ENCODE measurements at places on chromosomes 11 and 22. TPM values are rescaled to one million over a fixed set of nuclear protein-coding genes. Genes with fewer than 3 reads are reported as not detected.

GRCh38 chr11:75403037-75403436 is 3.7 kb downstream of the RPS3 start:
- H3K4me1 ChIP-seq = peaks cover 37% of the 10 kb centered on the region
- H3K27ac ChIP-seq = no peak overlapping the region
- no peak overlapping the region for H3K4me3 ChIP-seq
- peaks cover 67% of the 10 kb centered on the region for H3K36me3 ChIP-seq
- no peaks in the 10 kb centered on the region for H3K27me3 ChIP-seq

GRCh38 chr11:93652161-93652597 is 9.3 kb upstream of the CEP295 start:
- no peaks in the 10 kb centered on the region for H3K4me1 ChIP-seq
- no peak overlapping the region for H3K4me3 ChIP-seq
- no peaks in the 10 kb centered on the region for H3K36me3 ChIP-seq
- no peak for DNase-seq
- no peak overlapping the region for H3K27ac ChIP-seq
- H3K27me3 ChIP-seq = peaks cover 33% of the 10 kb centered on the region

- H3K36me3 ChIP-seq = no peaks in the 10 kb centered on the region
- no peak overlapping the region for H3K4me3 ChIP-seq
- peaks cover 48% of the 10 kb centered on the region for H3K4me1 ChIP-seq
Observed at GRCh38 chr11:35376613-35377012, 42.7 kb downstream of the SLC1A2 start.

- DNase-seq = no peak
- no peaks in the 10 kb centered on the region for H3K36me3 ChIP-seq
Observed at GRCh38 chr11:34784318-34784841, 131.8 kb downstream of the APIP start.

DNA sequence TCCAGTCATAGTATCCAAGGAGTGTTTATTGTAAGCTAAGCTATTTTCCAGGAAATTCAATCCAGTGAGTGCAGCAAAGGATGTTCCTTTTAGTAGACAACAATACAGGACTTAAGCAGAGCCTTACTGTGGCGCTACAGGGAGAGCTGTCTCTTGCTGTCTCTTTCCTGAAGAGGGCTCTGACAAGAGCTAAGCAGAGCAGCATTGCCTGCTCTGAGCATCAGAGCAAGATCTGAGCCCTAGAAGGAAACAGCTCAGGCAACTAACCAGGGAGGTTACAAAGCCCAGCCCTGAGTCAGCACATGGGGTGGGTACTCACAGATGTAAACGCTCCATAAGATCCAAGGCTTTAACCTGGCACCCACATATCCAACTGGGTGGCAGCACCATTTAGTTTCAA is 8.0 kb downstream of the LAYN start:
- H3K4me1 ChIP-seq = no peaks in the 10 kb centered on the region
- no peak overlapping the region for H3K4me3 ChIP-seq
- DNase-seq = no peak
- no peak overlapping the region for H3K27ac ChIP-seq

Gene INSC
- 0.25 TPM for total RNA-seq

Gene MED19
- total RNA-seq = 9.4 TPM

DNA sequence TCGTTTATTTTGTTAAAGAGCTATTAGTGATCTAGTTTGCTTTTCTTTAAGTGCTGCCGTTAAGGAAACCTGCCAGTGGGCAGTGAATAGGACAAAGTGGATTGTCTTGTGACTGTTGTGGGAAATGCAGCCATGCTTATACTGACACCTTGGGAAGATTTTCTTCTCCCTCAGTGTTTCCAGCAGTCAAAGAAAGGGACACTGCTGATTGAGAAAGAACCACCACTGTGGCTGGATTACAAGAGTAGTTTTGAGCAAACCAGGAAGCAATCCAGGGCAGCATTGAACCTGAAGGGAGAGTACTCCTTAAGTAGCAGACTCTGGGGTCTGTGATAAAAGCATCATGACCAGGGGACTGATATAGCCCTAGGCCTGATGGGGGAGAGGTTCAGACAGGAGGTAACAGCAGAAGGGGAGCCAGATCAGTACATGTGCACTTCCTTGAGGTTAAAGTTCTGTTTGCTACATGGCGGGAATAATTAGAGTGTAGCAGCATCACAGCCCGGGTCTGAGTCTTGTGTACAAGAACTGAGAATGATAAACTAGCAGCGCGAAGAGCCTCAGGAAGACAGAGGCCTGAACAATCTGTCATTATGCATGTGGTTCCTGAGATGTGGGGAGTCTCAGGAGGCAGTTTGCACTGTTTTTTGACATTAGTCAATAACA is 167.8 kb downstream of the C11orf91 start:
- H3K4me3 ChIP-seq = no peak overlapping the region
- H3K36me3 ChIP-seq = no peaks in the 10 kb centered on the region
- H3K4me1 ChIP-seq = no peaks in the 10 kb centered on the region
- peaks cover 11% of the 10 kb centered on the region for H3K27me3 ChIP-seq

Gene PHF21B
- 0.69 TPM for total RNA-seq

- H3K4me3 ChIP-seq = no peak overlapping the region
- H3K36me3 ChIP-seq = no peaks in the 10 kb centered on the region
- DNase-seq = no peak
- no peak overlapping the region for H3K27ac ChIP-seq
- H3K27me3 ChIP-seq = peaks cover 70% of the 10 kb centered on the region
Observed at GRCh38 chr11:116070520-116070919, 566.3 kb upstream of the CADM1 start.

DNA sequence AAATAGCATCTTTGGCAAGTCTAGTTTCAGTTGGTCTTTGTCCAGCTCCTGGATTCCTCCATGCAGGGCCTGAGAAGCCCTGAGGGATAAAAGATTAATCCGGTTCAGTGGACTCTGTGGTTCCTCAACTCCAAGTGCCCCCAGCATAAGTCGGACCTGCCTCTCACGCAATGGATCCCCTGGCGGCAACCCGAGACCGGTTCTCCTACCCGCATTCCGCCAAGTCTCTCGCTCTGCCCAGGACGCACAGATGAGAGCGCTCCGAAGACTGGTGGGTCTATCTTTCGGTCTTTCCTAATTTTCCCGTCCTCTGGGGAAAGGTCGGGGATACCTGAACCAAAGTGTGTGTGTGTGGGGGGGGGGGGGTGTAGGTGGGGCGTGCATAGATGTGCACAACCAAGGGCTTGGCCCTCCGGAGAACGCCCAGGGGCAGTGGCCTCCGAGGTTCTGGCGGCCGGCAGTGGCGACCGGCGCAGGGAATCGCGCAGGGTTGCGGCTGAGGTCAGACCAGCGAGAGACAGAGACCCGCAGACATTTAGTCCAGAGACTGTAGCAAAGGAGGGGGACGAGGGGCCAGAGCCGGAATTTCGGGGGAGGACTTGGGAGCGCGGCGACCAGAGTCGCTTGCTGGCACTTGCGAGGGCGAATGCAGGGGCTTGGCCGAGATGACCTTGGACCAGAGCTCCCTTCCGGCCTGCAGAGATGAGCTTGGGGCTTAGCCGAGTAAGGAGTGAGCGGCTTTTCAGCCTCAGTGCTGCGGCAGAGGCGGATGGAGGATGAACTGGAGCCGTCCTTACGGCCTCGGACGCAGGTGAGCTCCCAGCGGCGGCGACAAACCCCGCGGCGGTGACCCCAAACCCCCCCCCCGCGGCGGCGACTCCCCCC is 712 bp upstream of the SLC2A11 start:
- H3K36me3 ChIP-seq = no peaks in the 10 kb centered on the region
- no peaks in the 10 kb centered on the region for H3K27me3 ChIP-seq
- no peak for DNase-seq
- H3K4me1 ChIP-seq = peaks cover 31% of the 10 kb centered on the region
- peak overlapping the region; percentile 89 for H3K4me3 ChIP-seq

Gene PC
- total RNA-seq = 10.3 TPM

Gene POU2AF2
- total RNA-seq = not detected

GRCh38 chr11:26410706-26411366 is 78.9 kb downstream of the ANO3 start:
- no peaks in the 10 kb centered on the region for H3K4me1 ChIP-seq
- H3K36me3 ChIP-seq = no peaks in the 10 kb centered on the region
- no peaks in the 10 kb centered on the region for H3K27me3 ChIP-seq
- DNase-seq = no peak
- no peak overlapping the region for H3K4me3 ChIP-seq

GRCh38 chr11:129268371-129268770 is 76.2 kb upstream of the ARHGAP32 start:
- no peaks in the 10 kb centered on the region for H3K4me1 ChIP-seq
- no peak overlapping the region for H3K27ac ChIP-seq
- DNase-seq = no peak
- H3K27me3 ChIP-seq = no peaks in the 10 kb centered on the region

DNA sequence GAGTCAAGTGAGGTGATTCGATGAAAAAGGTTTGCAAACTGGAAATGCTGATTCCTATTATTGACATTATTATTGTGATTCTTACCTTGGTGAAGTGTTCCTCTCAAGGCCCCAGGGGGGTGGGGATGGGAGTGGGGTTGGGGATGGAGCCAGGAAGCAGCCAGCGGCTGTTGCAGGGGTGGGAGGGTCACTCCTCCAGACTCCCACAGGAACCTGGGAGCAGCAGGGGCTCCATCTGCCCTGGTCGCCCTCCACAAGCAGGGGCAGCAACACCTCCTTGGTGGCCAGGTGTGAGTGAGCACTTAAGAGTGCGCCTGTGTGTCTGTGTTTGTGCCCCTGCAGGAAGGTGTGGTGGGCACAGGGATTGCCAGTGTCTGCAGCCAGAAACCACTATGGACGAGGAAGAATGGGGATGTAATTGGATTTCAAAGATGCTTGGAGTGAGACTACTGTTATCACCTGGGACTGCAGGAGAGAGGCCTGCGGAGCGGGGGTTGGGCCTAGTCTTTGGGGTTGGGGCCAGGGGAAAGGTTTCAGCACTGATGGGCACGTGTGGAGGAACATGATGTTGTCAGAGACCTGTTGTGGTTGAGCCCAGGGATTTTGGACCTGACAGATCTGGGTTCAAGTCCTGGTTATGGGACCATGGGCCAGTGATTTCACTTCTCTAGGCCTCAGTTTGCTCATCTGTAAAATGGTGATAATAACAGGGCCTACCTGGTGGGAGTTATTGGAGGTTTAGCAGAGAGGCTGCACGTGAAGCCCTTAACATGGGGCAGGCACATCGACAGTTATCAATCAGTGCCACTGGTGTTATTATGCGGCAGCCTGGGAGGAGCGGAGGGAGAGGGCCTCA is 3.6 kb upstream of the TP53I11 start:
- no peaks in the 10 kb centered on the region for H3K36me3 ChIP-seq
- H3K4me1 ChIP-seq = peaks cover 61% of the 10 kb centered on the region
- H3K27ac ChIP-seq = peak overlapping the region; percentile 21
- no peaks in the 10 kb centered on the region for H3K27me3 ChIP-seq

Gene SOX6
- 20.2 TPM for total RNA-seq

Gene SCGB1A1
- not detected for total RNA-seq

GRCh38 chr11:45318516-45318915 is 32.4 kb upstream of the SYT13 start:
- DNase-seq = no peak
- peaks cover 9% of the 10 kb centered on the region for H3K4me1 ChIP-seq
- no peak overlapping the region for H3K4me3 ChIP-seq
- H3K27me3 ChIP-seq = peaks cover 35% of the 10 kb centered on the region

DNA sequence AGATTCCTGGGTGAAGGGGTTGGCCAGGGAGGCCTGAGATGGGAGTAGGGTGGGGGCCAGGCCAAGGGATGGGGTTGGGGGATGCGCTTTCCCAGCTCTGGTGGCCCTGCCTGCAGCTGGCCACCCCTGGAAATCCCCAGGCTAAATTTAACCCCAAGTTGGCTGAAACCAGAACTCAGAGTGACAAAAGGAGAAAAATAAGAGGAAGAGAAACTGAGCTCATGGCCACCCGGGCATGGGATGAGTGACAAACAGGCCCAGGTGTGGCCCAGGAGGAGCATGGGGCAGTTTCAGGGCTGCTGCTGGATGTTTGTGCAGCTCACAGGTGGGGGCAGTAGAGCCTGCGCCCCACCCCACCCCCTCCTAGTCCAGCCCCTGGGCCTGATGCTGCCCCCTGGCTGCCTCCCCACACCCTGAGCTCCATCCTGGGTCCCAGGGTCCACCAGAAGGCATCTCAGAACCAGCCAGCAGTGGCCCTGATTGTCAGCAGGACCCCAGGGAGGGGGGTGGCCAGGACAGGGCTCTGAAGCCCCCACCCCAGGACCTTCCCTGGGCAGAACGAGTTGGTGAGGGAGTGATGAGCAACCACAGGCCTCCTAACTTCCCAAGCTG is 48.0 kb downstream of the IGLL5 start:
- no peaks in the 10 kb centered on the region for H3K4me1 ChIP-seq
- H3K27me3 ChIP-seq = peaks cover 9% of the 10 kb centered on the region
- DNase-seq = no peak
- H3K27ac ChIP-seq = no peak overlapping the region

GRCh38 chr11:14969901-14970323 is 2.2 kb downstream of the CALCA start:
- H3K4me1 ChIP-seq = peaks cover 28% of the 10 kb centered on the region
- no peak overlapping the region for H3K27ac ChIP-seq
- peaks cover 93% of the 10 kb centered on the region for H3K27me3 ChIP-seq
- H3K36me3 ChIP-seq = no peaks in the 10 kb centered on the region
- DNase-seq = peak; percentile 19

DNA sequence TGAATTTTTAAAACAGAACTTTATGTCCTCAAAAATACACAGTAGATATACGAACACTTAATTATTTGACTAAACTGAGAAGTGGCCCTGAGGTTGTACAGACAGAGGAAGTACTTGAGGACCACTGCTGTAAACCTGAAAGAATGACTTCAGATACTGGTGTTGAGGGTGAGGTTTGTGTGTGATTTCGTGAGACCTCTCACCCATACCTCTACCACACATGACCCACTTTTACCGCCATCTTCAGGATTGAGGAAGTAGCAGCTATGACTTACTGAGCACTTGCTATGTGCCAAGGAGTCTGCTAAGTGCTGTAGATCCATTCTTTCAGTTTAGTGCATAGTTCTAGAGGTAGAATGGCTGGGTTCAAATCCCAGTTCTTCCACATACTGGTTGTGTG is 21.9 kb downstream of the MMP13 start:
- H3K4me1 ChIP-seq = no peaks in the 10 kb centered on the region
- H3K27ac ChIP-seq = no peak overlapping the region

DNA sequence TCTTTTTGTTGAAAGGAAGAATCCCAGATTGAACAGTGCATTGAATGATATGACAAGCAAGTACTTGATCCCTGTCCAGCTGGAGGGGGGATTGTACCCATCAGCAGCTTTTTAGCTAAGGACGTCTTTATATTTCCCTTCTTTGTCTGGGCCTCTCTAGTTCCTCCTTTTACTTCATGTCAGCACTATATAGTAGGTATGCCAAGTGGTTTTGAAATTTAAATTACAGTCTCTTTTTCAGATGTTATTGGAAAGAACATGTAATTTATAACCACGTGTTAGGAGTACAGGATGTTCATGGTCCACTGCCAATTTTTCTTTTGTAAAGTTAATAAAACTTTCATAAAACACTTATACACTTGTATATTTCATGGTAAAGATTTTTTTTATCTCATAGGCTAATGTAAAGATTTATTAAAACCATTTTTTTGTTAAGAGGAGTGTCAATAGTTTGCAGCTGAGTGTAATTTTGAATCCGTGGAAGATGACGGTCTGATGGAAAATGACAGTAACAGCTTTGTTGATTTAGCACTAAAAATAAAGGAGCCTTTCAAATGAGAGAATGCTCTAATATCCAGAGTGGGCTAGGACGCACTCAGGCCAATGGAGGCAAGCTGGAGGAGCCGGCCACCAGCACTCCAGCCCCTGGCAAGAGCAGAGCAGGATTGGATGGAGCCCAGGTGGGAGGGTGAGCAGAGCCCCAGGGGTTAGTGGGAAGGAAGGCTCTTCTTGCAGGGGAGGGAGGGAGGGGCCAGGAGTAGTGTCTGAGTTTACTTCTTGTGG is 488.3 kb downstream of the INSC start:
- no peaks in the 10 kb centered on the region for H3K36me3 ChIP-seq
- peak; percentile 42 for DNase-seq
- peak overlapping the region; percentile 20 for H3K4me3 ChIP-seq
- H3K27me3 ChIP-seq = no peaks in the 10 kb centered on the region
- H3K4me1 ChIP-seq = peaks cover 32% of the 10 kb centered on the region

GRCh38 chr11:92948116-92948515 is 21.3 kb upstream of the MTNR1B start:
- no peak overlapping the region for H3K4me3 ChIP-seq
- H3K27me3 ChIP-seq = peaks cover 19% of the 10 kb centered on the region
- DNase-seq = no peak
- H3K27ac ChIP-seq = no peak overlapping the region
